ENCODE measurements at places on chromosomes 2 and 18.

GRCh38 chr2:13524492-13524891 is 807.8 kb downstream of the TRIB2 start:
- DNase-seq: no peak

- DNase-seq: no peak
Measured at GRCh38 chr18:8747440-8747937, 42.1 kb downstream of the MTCL1 start.

DNA sequence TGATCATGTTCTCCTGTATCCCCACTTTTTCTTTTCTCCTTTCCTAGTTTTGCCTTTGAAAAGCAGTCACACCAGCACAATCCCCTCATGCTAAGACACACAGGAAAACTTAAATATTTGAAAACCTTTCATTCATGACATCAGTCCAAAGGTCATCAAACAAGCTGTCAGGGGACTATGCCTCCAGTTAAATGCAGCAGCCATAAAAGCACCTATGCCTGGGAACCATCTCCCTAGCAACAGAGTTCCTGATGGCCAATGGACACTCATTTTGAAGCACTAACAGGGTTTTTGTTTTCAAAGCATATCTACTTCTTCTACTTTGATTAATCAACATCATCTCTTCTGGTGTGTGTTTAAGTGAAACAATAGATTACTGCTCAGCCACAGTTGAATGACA is 286.4 kb upstream of the PARD3B start:
- no peak for DNase-seq

- no peak for DNase-seq
Measured at GRCh38 chr2:94879982-94880377, 8.8 kb downstream of the TEKT4 start.

GRCh38 chr18:28248653-28249052 is 71.7 kb upstream of the CDH2 start:
- no peak for DNase-seq

GRCh38 chr2:19865151-19865550 is 36.6 kb downstream of the TTC32 start:
- DNase-seq: no peak

Data from NCI-H187 treated with DMSO at 0.1 percent for 48 hours (cell line).